KBM-7 (cell line): ENCODE measurements at places on chromosomes 6 and 20.

DNA sequence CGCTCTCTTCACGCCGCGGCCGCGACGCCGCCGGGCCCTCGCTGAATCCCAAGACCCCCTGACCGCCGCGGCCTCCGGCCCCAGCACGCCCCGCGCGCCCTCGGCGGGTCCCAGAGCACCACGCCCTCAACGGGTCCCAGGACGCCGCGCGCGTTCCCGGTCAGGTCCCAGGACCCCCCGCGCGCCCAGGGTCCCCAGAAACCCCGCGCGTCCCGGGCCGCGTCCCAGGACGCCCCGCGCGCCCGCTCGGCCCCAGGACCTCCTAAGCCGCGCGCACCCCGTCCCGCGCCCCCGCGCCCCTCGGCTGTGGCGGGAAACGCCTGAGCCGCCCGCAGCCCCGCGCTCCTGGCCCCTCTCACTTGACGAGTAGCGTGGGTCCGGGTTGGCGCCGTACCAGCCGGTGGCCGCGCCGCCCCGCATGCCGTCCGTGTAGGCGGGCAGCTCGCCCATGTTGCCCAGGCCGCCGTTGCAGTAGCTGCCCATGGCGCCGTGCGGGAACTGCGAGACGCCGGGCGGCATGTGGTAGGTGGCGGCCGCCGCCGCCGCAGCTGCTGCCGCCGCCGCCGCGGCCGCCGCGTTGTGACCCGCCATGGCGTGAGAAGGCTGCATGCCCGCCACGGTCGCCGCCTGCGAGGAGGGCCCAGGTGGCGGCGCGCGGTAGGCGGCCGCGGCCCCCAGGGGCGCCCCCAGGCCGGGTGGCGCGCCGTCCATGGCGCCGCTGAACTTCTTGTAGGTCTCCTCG lies 556 bp downstream of the NKX2-4 start:
- no peak for DNase-seq

- DNase-seq = no peak
These were observed 237.7 kb upstream of the CITED2 start for GRCh38 chr6:139612135-139612465.

DNA sequence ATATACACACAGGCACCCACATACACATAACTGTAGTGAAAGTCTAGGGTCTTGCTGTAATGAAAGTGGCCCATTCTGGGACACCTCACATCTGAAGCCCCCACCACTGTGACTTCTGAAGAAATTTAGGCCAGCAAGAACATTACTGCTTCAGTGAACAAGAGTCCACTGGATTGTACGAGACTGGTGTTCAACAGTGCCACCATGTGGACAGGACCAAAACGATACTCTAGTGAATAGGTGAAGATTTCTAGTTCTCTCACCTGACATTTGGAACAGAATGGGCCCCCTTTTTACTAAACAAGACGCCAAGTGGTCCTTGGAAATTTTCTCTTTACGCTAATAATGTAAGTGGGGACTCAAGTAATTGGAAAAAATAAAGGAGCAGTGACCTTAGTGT lies 156.9 kb downstream of the MAFB start:
- peak; percentile 52 for DNase-seq

DNA sequence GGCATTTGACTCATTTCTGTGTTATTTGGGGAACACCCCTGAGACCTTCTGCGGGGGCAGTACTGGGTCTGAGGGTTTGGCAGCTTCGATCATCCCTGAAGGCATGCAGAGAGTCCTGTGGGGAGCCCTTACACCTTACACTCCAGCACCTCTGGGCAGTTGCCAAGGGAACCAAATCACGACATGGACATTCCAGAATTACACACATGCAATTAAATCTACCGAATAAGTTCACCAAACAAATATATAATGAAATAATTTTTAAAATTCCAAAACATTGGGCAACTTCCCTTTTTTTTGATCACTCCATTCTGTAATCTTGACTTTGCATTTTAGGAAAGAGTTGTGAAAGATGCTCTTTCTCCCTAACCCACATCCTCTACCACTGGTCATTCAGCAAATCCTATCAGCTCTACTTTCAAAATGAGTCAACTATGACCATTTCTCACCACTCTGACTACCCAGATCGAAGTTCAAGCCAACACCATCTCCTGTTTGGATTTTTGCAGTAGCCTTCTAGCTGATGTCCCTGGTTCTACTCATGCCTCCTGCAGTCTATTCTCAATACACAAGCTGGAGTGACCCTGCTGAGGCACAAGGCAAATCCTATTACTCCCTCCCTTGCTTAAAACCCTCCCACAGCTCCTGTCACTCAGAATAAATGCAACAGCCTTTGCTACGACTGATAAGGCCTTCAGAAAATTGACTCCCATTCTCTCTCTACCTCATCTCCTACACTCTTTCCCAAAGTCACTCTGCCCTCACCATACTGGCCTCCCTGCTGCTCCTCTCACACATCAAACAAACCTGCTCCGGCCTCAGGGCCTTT lies 533.3 kb downstream of the HACE1 start:
- no peak for DNase-seq

DNA sequence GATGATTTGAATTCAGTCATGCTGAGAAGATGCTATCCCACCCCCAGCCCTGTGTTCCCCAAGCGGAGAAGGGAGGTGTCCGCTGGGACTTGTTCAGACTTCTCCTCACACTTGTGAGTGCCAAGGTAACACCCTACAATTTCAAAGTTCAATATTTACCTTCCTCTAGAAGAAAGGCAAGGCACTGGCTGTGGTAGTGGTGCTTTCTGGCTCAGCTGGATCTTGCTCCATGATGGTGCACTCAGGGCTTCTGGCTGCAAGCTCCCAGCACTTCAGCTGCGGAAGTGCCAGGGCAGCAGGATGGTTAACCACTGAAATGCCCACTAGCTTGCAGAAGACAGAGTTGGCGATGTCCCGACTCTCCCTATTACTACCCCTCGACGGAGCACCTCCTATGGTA lies 135.4 kb downstream of the MTFR2 start:
- no peak for DNase-seq
